ENCODE measurements at places on chromosomes 1 and 21. TPM values are rescaled to one million over a fixed set of nuclear protein-coding genes. Genes with fewer than 3 reads are reported as not detected.

- no peak for DNase-seq
These were observed 257.0 kb downstream of the HHIPL2 start for GRCh38 chr1:222290866-222291265.

The ZNF593OS gene
- not detected for total RNA-seq

DNA sequence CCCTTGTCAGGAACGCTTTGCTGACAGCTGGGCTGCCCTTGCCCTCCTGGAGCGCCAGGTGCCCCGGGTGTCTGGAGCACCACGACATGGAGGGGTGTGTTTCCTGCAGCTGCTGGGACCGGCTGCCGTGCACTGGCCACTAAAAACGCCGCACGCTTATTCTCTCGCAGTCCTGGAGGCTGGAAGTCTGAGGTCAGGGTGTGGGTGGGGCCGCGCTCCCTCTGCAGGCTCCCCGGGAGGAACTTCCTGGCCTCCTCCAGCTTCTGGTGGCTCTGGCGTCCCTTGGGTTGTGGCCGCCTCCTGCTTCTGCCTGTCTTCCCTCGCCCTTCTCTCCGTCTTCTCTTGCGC, 28.0 kb upstream of the PLCH2 start:
- DNase-seq = no peak

DNA sequence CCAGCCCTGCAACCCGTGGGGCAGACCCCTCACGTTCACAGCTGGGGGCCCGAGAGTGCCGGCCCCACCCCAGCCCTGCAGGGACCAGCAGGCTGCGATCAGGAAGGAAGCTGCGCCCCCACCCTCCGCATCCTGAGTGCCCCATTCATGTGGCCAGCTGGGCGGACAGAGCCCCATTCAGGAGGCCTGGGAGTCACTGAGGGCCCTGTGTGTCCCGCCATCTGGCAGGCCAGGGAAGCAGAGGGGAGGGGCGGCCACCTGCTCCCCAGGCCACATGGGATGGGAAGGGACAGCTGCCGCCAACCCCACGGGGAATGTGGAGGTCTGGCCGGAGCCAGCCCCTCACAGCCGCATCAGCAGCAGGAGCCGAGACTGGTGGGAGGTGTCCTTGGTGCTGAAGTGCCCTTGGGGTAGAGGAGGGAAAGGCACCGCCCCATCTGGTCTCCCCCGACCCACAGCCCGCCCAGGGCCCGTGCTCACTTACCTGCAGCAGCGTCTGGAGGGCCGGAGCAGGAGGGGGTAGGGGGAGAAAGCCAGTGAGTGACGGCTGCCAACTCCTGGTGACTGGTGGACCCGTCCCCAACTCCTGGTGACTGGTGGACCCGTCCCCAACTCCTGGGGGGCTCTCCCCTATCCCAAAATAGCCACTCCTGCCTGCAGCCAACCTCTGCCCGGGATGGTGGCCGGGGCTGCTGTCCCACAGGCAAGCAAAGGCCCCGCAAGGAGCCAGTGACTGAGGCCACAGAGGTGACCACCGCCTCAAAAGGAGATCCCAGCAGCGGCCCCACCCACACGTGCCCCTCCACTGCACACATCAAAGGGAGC, 8.7 kb downstream of the ACAP3 start:
- no peak for DNase-seq

The GCSAML gene
- total RNA-seq = 0.42 TPM

- DNase-seq = no peak
These were observed 5.4 kb downstream of the TNN start for GRCh38 chr1:175073061-175073460.
